ENCODE measurements at places on chromosomes 1 and 21.

GRCh38 chr1:153626904-153627714, at the start of gene S100A13:
Gene S100A13 (minus strand): TSS chr1:153627505. CDS start chr1:153626472, 1,033 bp downstream.
- no peak for DNase-seq

DNA sequence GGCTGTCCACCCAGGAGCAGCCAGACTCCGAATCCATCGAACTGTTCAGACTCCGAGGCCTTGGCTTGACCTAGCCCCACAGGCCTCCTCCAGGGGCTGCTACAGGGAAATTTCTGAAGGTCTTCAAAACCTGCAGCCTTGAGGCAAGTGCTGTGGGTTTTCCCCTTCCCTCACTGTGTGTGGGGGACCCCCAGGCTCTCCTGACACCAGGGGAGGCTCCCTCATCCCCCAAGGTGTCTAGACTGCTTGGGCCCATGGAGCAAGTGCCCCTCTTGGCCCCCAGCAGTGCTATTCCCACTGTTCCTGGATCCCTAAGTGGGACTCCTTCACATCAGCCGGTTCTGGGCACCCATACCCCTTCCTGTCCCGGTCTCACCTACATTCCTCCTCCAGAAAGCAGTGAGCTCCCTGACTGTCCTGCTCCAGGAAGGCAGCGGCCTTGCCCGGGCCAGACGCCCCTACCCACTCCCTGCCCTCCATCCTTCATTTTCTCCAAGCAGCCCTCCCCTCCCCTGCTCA, 814 bp downstream of the PAQR7 start:
- no peak for DNase-seq

- no peak for DNase-seq
These were observed 40.9 kb upstream of the ZBTB18 start for GRCh38 chr1:244010191-244010590.

DNA sequence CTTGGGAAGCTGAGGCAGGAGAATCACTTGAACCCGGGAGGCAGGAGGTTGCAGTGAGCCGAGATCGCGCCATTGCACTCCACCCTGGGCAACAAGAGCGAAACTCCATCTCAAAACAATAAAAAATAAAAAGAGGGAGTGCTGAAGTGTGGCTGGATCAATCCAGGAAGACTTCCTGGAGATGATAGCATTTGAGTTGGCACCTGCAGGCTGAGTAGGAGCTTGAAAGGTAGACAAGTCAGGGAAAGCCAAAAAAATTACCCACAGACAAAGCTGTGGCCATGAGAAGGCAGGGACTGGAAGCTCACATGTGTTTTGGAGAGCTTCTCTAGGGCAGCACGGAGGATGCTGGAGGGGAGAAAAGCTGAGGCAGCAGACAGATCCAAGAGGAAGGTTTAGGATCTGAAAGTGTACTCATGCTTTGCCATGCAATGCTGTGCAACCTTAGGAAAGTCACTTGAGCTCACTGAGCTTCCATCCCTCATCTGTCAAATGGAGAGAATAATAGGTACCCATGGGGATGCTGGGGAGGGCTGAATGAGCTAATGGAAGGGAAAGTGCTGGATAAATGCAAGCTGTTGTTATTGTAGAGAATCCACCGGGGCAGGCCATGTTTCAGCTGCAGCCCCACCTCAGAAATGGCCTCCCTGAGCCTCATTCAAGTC, 26.0 kb upstream of the SYNC start:
- DNase-seq: no peak

DNA sequence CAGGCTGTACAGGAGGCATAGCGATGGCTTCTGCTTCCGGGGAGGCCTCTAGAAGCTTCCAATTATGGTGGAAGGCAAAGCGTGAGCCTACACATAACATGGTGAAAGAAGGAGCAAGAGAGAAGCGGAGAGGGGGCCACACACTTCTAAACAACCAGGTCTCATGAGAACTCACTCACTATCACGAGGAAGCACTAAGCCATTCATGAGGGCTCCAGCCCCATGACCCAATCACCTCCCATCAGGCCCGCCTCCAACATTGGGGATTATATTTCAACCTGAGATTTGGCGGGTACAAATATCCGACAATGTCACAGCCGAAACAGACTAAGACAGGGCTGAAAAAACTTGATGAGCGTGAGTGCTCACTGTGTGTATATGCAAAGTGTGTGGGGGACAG, 89.3 kb upstream of the CNIH3 start:
- DNase-seq: no peak

- DNase-seq: no peak
These were observed at the start of gene ENAH for GRCh38 chr1:225652729-225653462. Gene ENAH (minus strand): TSS chr1:225653123. CDS start chr1:225652690, 433 bp downstream.

- DNase-seq: no peak
These were observed 194.5 kb downstream of the HIVEP3 start for GRCh38 chr1:41724248-41724647.

DNA sequence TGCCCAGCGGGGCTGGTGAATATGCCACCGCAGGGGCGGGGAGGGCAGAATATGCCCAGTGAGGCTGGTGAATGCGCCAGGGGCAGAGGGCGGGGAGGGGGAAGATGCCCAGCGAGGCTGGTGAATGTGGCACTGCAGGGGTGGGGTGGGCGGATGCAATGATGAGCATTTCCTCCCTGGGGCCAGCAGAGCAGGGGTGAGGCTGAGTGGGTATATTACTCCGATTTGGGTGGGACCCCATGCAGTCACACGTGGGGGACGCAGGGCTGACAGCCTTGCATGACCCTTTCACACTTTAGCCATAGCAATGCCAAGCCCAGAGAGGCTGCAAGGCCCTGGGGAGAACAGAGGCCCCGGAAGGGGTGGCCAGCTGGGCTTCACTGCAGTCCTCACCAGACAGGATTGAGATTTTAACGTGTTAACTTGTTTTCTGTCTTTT, 9.3 kb upstream of the SLX9 start:
- DNase-seq: no peak

GRCh38 chr1:219746141-219746540, 133.2 kb upstream of the ZC3H11B start:
- DNase-seq: no peak

- no peak for DNase-seq
These were observed 282.2 kb downstream of the ZNF648 start for GRCh38 chr1:181779343-181779742.

DNA sequence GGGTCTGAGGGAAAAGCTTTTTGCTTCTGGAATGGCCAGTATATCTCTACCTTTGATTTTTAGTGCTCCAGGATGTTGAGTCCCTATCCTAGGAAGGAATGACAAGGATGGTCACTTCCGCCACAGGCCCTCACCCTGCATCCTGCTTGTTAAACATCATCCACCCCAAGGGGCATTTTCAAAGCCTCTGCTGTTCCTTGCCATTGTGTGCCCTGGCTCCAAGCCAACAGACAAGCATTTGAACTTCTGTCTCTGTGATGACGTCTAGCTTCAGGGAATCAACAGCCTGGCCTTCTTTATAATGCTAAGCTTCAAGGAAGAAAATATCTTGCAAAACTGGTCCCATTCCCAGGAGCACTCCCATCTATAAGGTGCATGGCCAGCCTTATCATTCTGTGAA, 12.3 kb upstream of the JAM2 start:
- no peak for DNase-seq

- DNase-seq: no peak
These were observed 263.5 kb downstream of the SETD4 start for GRCh38 chr21:35796844-35797243.

- DNase-seq: no peak
These were observed 55.4 kb downstream of the LAMC2 start for GRCh38 chr1:183241471-183241870.

DNA sequence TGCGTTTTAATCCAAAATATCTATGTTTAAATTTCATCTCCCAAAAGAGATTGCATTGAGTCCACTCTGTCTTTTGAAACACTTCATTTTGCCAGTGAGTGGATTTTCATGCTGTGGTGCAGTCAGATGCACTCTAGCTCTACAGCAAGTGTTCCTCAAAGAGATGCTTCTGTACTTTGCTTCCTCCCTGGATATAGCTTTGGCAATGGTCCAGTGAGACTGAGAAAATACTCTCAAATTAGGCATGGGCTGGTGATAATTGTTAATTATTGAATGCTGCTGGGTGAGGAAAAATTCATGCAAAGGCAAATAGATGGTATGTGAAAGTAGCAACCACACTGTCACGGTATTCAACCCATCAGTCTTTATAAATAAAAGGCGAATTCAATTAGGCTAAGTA, 396.9 kb downstream of the ADGRL2 start:
- no peak for DNase-seq

- DNase-seq: no peak
These were observed 21.2 kb upstream of the JUN start for GRCh38 chr1:58804853-58805565.
